ENCODE measurements at places on chromosomes 16 and 17.
A peak's percentile ranks its signal among the peaks of the same experiment; 100 is the strongest.

GRCh38 chr17:66690166-66690565 lies 144.8 kb upstream of the CACNG5 start:
- no peak for DNase-seq

- no peak for DNase-seq
These were observed 83.4 kb downstream of the HIC1 start for GRCh38 chr17:2138318-2138717.

DNA sequence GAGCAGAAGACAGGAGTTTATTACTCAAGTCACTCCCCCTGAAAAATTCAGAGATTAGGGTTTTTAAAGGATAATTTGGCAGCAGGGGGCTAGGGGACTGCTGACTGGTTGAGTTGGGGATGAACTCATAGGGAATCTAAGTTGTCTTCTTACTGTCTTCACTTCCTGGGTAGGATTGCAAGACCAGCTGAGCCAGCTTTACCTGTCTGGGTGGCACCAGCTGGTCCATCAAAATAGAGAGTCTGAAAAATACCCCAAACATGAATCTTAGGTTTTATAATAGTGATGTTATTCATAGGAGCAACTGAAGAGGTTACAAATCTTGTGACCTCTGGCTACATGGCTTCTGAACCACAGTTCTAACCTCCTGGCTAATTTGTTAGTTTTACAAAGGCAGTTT lies 157.9 kb downstream of the PPM1E start:
- no peak for DNase-seq

DNA sequence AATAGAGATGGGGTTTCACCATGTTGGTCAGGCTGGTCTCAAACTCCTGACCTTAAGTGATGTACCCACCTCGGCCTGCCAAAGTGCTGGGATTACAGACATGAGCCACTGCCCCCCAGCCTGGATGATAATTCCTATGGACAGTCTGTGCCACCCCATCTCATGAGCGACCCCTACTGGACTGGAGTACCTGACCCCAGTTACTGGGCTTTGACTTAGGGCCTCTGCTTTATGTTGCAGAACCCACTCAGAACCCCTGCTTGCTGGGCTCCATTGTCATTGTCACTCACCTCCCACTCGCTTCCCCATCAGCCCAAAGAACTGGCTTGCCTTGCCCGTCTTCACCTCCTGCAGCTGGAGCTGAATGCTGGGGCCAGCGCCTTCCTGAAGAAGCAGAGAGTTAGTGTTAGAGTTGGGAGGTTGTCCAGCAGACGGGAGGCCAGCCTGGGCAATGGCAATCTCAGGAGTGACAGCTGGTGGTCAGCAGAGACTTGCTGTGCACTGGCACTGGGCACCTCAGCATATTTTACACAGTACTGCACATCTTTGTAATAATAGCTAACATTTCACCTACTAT lies 4.0 kb downstream of the TAC4 start:
- peak; percentile 39 for DNase-seq

GRCh38 chr17:62950067-62950466 lies 16.0 kb upstream of the TANC2 start:
- DNase-seq = no peak

- DNase-seq = no peak
These were observed 251.7 kb upstream of the IRX3 start for GRCh38 chr16:54538276-54538675.

DNA sequence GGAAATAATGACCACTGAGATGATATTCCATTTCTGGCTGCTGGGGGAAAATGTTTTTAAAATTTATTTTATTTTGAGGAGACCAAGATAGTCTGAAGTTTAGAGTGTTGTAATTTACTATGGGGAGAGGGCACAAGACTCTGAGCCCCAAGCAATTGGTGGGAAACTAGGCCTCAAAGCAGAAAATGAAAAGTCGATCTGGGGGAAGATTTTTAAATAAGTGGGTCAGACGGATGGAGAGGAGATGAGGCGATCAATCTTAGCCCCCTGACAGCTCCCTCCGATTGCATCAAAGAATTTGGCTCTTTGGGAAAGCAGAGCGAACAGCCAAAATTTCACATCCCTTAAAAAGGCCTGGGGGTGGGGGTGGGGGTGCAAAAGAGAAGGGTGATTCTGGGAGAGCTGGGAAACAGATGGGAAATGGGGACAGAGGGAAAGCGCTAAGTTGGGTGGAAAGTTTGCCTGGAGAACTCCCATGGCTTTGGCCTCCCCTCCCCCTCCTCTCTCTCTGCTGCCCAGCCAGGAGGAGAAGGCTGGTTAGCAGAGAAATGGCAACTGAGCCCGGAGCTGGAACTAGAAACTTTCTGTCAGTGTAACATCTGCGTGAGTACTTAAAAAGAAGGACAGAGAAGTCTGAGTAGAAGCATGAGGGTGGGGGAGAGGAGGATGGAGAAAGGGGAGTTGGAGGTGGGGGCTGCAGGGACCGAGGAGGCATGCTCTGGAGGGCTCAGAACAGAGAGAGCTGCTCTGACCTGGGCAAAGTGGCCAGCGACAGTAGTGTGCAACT lies 1.4 kb upstream of the HOXB2 start:
- no peak for DNase-seq

GRCh38 chr16:63050391-63050790 lies 1014.2 kb upstream of the CDH8 start:
- no peak for DNase-seq

DNA sequence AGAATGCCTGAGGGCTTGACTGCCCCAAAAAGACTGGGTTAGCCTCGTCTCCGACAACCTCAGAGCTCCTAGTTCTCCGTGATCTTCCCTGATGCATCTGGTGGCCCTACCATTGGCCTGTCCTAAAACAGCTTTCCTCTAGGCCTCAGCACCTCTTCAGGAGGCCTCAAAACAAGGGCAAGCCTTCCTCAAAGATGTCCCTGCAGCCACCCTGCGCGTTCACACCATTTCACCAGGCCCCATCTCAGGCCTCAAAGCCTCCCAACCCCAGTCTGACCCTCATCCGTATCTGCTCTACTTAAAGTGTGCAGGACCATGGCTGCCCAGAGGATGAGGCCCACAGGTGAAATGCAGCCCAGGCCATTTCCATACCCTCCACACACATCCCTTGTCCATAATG lies 7.4 kb downstream of the ALOXE3 start:
- DNase-seq = no peak

GRCh38 chr16:35414139-35414538 lies 1954.7 kb downstream of the TP53TG3F start:
- no peak for DNase-seq

- DNase-seq = no peak
These were observed 113.3 kb downstream of the AATF start for GRCh38 chr17:37062021-37062420.

DNA sequence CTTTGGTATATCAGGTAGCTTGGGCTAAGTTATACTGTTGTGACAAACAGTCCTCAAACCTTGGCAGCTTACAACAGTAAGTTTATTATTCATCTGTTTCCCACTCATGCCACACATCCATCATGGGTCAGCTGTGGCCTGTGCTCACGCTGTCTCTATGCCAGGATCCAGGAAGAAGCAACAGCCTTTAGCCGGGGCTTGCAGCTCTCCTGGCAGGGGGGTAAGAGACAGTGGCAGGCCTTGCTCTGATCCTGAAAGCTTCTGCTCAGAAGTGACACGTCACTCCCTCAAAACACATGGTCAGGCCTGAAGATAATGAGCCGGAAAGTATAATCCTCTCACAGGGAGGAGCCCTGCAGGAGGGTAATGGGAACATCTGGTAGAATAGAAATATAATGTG lies 377.6 kb downstream of the CPPED1 start:
- DNase-seq = no peak

DNA sequence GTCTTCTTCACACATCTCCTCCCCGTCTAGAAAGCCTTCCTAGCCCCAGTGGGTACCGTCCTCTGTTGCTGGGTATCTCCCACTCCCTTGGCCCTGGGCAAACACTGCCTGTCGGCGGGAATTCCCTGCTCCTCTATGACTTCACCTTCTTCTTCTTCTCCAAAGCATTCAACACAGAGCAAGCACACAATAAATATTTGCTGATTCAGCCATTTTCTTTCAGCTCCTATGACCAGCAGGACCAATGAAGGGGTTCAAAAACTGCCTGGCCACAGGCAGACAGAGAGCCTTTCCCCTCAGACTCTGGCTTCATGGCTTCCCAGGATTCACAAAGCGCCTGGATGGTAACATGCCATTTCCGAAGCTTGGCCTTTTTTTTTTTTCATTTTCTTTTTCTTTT lies 53.2 kb upstream of the ADCY9 start:
- no peak for DNase-seq

DNA sequence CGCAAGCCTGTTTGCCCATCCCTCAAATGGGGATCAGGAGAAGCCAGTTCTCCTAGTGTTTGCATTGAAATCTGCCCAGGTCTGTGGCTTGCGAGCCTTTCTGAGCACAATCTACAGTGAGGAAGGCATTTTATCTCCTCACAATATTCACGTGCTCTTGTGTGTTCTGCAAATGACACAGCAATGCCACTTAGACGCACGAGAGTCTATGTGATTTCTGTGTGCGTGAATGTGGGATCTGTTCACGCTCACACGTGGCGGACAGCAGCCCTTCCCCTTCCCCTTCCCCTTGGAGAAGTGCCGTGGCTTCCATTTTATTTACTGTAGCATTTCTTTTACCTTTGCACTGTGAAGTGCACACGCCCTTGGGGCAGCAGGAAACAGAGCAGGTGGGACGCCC lies 17.7 kb upstream of the CBFA2T3 start:
- no peak for DNase-seq

DNA sequence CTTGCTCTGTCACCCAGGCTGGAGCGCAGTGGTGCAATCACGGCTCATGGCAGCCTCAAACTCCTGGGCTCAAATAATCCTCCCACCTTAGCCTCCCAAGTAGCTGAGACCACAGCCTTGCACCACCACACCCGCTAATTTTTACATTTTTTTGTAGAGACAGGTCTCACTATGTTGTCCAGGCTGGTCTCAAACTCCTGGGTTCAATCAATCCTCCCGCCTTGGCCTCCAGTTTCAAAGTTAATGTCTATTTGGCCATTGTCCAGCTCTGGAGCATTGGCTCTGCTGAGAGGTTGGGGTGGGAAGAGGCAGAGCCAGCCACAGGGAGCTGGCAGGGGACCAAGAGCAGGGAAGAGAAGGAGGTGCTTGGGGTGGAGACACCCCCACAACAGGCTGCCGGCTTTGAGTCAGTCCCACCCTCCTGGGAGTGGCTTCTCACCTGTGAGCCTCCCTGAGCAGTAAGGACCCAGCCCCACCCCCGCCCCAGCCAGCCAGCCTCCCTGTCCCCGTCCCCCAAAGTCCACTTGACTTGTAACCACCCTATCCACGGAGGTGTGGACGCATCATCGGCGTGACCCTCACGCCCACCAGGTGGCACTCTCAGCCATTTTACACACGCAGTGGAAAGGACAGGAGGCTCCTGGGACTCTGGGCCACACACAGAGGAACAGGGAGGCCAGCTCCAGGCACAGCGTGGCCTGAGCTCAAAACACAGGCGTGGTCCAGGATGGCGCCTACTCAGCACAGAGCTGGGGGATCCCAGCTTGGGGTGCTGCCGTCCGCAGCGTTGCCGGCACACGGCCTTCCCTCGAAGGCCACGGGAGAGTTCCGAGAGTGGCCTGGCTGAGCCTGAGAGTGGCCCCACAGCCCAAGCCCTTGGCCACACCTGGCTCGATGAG lies 22.8 kb upstream of the PVALEF start:
- peak; percentile 80 for DNase-seq

DNA sequence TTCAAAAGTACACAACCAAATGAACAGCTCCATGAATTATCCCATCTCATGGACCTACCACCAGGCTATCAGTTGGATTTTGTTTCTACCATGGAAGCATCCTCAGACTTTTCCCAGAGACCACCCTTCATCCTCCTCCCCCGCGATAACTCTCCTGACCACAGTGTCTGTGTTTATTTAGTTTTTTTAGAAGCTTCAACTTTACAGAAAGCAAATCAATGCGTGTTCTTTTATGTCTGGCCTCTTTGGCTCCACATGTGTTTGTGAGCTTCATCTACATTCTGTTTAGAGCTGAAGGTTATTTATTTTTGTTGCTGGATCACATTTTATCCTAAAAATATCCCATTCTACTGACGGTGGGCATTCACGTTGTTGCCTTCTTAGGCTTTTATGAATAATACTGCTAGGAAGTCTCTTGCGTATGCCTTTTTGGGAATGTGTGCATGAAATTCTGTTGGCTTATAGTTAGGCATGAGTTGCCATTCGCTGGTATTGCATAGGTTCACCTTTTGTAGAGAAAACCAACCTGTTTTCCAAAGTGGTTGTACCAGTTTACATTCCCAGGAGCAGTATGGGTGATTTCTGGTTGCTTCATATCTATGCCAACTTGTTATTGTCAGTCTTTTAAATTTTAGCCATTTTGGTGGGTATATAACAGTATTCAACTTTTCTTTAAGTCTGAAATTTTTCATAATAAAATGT lies 83.0 kb downstream of the CMIP start:
- DNase-seq = no peak

Measured in endothelial cell of umbilical vein (primary cell).